ENCODE measurements at places on chromosomes 5 and 9.
A peak's percentile ranks its signal among the peaks of the same experiment; 100 is the strongest.

GRCh38 chr9:78118742-78119473 is 87.3 kb upstream of the GNAQ start:
- DNase-seq = peak; percentile 13

GRCh38 chr5:93585041-93585766 is 2.2 kb downstream of the NR2F1 start:
- no peak for DNase-seq

GRCh38 chr9:74963056-74963455 is 10.3 kb upstream of the C9orf40 start:
- no peak for DNase-seq

- DNase-seq = peak; percentile 34
These were observed 694.3 kb downstream of the NR2F1-AS1 start for GRCh38 chr5:92886751-92887150.

DNA sequence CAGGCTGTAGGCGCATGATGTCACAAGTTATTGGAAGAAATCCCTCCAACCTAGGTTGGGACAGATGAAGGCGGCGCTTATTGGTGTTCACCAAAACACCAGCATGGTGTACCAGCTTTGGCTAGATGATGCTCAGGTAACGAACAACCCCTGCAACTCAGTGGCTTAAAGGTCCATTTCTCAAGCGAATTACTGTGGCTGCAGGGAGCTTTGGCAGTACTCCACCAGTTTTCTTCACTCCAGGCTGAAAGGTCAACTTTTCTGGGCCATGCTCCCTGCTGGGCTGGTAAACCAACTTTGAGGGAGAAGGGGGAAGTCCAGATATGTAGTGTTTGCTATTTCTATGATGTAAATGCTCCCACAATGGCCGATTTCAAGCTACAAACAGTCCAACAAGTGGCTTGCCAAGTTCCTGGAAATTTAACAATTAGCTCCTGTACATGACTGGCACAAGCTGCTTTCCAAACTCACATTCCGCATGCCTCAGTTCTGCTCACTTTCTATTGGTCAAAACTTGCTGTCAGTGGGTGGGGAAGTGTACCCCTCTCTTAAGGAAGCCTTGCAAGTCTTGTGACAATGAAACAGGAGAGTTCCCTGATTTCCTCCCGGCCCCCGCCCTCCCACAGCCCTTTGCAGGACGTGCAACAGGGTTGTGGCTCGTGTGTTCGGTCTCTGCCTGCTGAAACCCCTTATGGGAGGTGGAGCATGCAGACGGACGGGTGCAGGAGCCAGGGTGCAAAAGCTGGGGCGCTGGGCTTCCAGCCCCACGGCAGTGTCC is 588 bp upstream of the ZBED3 start:
- peak; percentile 10 for DNase-seq

Data from fibroblast of skin of right biceps (primary cell).